ENCODE measurements at places on chromosomes 2 and 18.

GRCh38 chr2:234792621-234793022 lies 159.2 kb upstream of the SH3BP4 start:
- no peak for DNase-seq

DNA sequence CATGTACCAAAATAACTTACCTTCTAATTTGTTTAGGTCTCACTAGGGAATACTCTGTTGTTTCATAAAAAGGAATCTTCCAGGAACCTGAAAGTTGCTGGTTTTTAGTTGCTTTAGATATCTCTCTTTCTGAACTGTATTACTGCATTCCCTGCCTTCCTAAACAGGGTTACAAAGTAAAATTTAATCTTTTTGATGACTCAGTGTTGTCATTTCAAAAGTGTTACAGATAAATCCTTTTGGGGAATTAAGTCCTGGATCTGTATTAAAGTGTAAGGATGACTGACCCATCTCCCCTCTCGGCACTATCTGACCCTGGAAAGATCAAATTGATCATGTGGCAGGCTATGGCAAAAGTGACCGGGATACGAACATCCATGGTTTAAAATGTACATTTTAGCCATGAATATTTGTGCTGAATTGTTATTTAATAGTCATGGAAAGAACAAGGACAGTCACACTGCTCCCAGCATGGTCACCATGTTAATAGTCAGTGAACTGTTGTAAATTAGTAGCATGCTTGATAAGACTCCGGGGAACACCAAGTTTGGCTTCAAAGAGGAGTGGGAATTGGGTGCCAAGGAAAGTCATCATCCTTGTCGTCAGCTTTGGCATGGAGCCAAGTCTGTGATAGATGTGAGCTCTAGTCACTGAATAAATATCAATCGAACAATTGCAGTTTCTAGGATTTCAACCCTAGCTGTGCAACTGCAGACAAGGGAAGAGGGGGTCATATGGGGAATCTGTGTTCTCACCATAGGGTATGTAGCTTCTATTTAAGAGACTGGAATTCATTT lies 4.2 kb downstream of the PLEKHA3 start:
- no peak for DNase-seq

DNA sequence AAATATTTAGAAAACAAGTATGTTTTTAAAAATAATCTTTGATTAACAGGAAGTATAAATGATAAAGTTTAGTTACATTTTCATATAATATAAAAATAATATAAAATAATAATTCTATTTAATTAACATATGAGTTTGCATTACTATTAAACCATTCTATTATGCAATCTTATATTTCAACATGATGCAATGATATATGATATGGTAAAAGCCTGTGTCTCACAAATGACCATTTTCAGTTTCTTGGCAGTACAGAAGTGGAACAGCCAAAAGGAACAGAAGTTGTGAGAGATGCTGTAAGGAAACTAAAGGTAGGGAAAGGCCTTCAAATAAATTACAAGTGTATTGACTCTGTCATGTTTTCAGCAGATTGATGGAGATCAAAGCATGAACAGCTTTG lies 230.8 kb downstream of the GULP1 start:
- DNase-seq = no peak

GRCh38 chr2:109397893-109398292 lies 215.9 kb downstream of the SEPTIN10 start:
- DNase-seq = no peak

DNA sequence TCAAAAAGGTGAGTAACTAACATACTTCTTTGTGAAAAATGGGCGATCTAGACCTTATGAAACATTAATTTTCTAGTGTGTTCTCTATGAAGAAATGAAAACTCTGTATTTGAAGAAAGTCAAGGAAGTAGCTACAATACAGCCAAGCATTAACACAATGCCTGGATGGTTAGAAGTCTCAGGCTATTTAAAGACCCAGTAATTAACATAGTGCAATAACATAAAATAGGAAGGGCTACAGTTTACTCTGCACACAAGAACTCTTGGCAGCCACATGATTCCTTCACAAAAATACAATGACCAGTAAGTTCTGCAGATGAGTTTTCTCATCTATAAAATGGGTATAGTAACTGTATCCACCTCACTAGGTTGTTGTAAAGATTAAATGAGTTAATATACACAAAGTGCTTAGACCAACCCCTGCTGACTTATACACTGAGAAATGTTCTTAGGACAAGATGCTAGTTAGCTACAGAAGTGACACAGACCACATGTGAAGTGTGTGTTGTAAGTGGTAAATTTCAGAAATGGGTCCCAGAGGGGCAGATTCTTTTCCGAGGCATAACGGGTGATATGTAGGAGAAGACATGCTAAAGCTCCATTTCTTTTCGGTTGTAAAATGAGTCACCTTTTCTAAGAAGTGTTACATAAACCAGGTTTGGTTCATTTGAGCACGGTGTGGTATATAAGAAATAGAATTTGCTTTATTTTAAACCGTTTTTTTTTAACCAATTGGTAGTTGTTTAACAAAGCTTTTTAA lies 61.8 kb downstream of the CXCR4 start:
- no peak for DNase-seq

DNA sequence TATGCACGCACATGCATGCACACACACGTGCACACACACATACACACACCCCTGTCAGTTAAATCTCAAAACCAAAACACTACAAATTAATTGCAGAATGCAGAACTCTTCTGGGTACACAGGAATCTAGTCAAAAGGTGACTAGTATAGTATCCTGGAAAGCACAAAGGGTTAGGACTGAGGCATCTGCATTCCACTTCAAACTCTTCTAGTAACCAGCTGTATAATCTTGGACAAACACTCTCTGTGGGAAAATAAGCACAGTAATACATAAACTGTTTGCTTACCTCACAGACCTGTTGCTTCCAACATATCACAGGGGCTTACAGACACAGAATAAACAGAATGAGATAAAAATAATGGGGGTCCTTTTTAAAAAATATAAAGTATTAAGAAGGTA lies 49.1 kb downstream of the TTC21B start:
- DNase-seq = no peak

DNA sequence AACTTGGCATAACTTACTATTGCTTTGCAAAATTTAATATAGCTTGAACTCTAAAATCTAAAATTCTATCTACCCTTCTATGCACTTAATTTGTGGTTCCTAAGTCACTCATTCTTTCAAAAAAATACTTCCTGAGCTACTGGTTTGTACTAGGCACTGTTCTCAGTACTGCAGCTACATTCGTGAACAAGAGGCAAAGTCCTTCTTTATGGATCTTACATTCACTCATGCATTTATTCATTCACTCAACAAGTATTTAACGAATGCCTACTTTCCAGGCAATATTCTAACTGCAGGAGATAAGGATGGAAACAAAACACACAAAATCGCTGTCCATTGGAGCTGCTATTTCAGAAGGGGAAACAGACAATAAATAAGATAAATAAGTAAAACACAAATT lies 104.8 kb downstream of the NBAS start:
- no peak for DNase-seq

All from inflammatory macrophage (primary cell).